ENCODE measurements at places on chromosomes 1 and 21. TPM values are rescaled to one million over a fixed set of nuclear protein-coding genes. Genes with fewer than 3 reads are reported as not detected.

The CD1B gene
- not detected for total RNA-seq

The CELSR2 gene
- 51.5 TPM for total RNA-seq

The SH3BP5L gene
- total RNA-seq, result 23.7 TPM

The FAM72D gene
- total RNA-seq, result 2.4 TPM

The NTRK1 gene
- 0.13 TPM for total RNA-seq

The RAP1GAP gene
- total RNA-seq, result 36.0 TPM

The ZNF683 gene
- not detected for total RNA-seq

The MNDA gene
- not detected for total RNA-seq

The TMEM183A gene
- total RNA-seq, result 60.8 TPM

The HSPB7 gene
- total RNA-seq, result not detected
